Stimulated activated CD8-positive, alpha-beta memory T cell treated with anti-CD3 and anti-CD28 coated beads, Interleukin-2, amount 100 ng/mL, for 48 hours (primary cell): ENCODE measurements at places on chromosomes 5 and 9.

GRCh38 chr9:90365666-90366065 is 277.0 kb downstream of the DIRAS2 start:
- DNase-seq = no peak

DNA sequence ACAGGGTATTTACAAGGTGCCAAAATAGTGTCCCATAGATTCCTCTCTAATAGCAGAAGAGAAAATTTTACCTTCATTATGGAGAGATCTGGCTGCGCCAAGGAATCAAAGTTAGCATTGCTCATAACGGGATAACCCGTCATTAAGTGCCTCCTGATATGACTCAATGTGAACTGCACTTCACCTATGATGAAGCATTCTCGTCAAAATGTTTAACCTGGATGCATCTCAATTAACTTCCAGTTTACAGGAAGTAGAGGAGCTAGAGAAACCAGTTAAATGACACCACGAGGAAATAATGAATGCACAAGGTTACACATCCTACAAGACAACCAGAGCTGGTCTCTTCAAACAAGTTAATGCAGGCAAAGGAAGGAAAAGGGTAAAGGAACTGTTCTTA is 17.2 kb downstream of the FBXW11 start:
- no peak for DNase-seq

DNA sequence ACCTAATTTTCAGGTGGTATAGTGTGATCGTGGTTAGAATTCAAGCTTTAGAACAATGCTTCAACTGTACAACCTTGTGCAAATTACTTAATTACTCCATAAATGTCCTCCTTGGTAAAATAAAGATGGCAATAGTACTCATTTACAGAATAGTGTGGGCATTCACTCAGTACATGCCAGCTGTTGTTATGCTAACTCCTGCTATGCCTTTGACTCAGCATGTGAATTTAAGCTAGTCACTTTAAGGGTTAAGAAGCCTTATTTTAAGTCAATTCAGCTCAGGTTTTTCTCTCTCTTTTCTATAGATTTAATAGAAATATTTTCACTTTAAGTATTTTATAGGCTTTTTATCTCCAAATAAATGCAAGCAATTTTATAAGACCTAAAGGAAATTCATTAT is 335.6 kb upstream of the ITGA1 start:
- no peak for DNase-seq

DNA sequence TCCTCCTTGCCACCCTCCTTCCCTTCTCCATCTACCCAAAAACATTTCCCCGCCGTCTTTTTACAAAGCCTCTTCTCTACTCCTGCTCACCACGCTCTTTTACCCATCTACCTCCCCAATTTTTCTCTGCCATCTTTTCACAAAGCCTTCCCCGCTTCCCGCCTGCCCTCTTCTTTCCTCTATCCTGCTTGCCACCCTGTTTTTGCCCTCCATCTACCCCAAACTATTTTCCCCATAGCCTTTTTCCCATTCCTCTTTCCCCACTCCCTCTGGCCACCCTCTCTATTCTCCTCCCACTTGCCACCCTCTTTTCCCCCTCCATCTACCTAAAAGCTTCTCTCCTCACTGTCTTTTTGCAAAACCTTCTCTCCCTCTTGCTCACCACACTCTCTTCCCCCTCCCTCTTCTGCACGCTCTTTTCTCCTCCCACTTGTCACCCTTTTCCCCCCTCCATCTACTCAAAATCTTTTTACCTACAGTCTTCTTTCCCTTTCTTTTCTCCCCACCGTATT is 19.4 kb upstream of the TRIM52 start:
- DNase-seq = no peak

DNA sequence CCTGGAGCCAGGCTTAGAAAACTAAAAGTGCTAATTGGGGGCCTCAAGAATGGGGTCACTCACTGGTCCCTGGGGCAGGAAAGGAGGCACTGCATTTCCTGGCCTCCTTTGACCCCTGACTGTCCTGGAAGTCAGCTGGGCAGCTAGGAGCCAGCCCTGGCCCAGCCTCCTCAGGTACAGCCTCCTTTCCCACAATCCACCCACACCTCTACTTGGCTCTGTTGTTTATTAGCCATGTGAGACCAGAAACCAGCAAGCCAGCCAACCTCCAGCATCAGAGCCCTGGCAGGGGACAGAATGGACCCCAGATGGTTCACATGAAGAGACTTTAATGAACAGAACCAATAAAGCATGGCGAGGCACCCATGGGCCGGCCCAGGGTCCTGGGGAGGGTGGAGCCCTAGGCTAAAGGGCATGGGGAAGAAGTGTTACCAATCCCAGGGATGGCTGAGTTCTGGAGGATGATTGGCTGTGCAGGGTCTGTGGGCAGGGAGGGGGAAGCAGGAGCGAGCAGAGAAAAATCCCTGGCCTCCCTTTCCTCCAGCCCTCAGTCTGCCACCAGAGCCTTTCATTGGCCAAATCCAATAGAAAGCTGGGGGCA is 55.3 kb upstream of the ANGPTL2 start:
- DNase-seq = no peak

DNA sequence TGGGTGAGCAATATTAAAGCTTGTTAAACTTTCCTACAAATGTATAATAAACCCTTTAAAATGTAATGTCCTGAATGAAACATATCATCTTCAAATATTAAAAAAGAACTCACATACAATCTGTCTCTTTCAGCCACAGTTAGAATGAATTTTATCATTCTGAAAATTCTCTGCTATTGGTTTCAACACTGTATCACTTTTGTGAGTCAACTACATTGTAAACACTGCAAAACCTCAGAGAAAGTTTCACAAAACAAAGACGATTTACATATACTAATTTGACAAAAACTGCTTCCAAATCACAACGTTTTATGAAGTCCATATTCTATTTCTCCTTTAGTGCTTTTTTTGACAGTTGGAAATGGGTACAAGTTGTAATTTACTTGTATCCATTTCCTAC is 1032.0 kb upstream of the DMAC1 start:
- DNase-seq = no peak

DNA sequence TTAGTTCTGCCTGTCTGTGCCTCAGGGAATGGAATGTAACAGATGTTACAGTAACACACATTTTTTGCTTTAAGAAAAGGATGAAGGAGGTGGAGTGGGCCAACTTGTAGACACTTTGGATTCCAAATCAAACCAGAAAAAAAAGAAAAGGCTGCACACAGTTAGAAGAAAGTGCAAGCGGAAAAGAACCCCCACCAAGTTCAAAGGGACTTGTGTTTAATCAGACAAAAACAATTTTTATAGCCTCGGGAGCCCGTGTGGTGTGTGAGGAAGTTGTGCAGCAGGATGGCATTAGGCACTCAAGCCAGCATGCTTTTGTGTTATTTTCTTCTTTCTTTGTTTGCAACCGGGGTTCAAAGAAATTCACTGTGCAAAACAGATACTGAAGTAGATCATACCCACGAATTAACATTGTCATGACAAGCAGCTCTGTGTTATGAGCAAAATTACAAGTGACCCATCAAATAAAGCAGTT is 189.5 kb downstream of the SEMA5A start:
- DNase-seq = no peak

- no peak for DNase-seq
Observed at GRCh38 chr5:54889826-54890225, 95.6 kb downstream of the ESM1 start.

- DNase-seq = no peak
Observed at GRCh38 chr9:112020680-112021596, 124.3 kb downstream of the UGCG start.

DNA sequence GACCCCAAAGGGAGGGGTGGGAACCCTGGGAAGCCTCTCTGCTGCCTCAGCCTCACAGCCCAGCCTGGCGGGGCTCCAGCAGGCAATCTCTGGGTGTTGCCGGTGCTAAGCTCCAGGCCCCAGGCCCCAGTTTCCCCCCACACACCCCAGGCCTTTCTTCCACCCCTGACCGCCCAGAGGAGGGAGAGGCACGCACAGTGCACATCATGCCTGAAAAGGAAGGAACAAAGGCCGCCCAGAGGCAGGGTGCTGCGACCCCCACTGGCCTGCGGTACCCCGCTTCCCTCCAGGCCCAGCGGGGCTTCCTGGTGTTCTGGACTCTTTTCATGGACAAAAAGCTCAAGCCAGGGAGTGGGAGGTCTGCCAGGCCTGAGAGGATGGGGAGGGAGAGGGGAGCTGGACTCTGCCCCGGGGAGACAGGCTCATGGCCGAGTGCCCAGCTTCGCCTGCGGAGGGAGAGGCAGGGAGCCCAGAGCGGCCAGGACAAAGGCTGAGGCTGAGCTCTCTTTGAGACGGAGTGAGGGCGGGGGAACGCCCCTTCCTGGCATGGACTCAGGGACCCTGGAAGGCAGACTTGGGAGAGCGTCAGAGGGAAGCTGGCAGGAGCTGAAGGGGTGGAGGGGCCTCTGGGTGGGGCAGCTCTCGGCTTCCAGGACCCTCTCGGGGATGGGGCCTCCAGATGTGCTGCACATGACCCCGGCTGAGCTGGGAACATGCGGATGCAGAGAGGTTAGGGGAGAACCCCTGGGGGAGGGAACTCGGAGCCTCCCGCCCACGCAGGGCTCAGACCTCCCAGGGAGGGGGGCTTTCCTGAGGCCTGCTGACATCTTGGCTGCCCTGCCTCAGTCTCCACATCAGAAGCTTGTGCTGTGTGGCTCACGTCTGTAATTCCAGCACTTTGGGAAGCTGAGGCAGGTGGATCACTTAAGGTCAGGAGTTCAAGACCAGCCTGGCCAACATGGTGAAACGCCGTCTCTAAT is 1.8 kb upstream of the ENTPD2 start:
- no peak for DNase-seq

GRCh38 chr5:179243333-179243732 is 101.9 kb downstream of the ADAMTS2 start:
- DNase-seq = no peak

DNA sequence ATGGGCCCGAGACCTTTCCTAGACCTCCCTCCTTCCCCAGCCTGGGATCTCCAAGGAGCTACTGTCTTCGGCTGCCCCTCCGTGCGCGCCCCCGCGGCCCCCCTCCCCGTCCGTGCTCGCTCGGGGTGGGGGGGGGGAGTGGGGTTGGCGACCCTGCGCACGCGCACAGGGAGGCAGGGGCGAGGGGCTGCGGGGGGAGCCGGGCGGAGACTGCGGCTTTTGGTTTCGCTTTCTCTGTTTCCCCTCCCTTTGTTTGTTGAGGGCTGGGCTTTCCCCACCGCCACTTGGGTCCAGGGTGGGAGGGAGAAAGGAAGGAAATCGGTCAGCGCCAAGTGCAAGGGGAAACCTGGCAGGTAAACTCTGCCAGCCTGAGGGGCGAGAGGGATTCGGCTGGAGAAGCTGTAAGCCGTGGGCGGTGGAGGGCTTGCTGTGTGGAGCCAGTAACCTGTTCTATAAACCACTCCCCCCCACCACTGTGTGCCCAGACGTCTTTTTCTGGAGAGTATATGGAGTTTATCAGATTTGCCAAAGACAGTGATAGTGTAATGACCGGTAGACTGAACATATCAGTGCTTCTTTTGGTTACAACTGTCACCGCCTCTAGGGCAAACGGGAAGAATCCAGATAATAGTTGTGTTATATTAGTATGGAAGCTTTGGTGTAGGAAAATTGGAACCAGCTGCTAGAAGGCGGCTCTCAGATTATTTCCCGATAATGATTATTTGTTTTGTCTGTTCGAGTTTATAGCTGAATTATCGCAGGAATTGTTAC is 684 bp downstream of the DNAJA1 start:
- DNase-seq = peak; percentile 68

DNA sequence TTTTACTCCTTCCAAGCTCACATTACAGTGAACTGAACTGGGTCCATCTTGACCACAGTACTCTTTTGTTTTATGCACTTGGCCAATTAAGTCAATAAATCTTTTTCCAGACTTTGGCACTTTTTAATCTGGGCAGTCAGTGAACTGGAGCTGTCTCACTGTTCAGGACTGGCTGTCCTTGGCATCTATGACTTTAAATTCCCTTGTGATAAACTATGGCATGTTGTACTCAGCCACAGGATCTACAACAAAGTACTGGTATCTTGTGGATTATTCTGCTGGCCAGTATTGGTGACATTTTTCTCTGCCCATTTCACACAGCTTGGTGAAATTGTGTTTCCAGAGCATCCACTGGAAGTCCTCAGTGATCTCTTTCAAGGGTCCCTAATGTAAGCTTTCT is 1144.8 kb upstream of the SEMA6A start:
- DNase-seq = no peak

GRCh38 chr9:22829236-22829635 is 382.6 kb downstream of the DMRTA1 start:
- DNase-seq = no peak

DNA sequence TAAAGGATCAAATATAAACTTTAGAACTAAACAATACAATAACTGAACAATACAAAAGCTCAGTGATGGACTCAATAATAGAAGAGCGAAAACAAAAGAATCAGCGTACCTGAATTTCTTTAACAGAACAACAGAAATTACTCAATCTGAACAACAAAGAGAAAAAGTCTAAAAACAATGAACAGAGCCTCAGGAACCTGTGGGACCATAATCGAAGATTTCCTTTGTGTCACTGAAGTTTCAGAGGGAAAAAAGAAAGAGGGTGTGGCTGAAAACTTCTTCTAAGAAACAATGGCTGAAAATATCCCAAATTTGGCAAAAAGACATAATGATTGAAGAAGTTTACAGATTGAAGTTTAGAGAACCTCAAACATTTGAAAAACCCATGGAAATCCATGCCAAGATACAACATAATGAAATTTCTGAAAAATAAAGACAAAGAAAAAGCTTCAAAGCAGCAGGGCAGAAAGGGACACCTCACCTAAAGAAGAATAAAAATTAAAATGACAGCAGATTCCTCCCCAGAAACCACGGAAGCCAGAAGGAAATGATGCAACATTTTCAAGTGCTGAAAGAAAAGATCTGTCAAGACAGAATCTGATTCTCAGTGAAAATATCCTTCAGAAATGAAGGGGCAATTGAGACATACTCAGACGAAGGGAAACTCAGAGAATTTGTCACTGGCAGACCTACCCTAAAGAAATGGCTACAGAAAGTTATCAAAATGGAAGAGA is 288.8 kb downstream of the ARL15 start:
- DNase-seq = no peak

DNA sequence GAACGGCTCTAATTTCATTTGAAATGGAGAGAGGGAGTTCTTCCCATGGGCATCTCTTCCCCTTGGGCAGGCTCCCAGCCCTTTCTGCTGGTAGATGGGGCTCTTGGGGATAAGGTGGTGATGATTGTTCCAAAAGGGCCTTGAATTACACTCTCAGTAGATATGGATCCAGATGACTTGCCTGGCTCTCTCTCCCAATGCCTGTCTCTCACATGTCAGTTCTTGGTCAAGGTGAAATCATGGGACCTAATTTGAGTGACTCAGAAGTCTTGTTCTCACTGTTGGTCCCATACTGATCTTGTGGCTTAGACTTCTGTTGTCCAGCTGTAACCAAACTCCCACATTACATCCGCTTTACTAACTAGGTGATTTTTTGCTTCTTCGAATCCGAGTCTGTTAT is 317.0 kb upstream of the RFX3 start:
- DNase-seq = no peak

DNA sequence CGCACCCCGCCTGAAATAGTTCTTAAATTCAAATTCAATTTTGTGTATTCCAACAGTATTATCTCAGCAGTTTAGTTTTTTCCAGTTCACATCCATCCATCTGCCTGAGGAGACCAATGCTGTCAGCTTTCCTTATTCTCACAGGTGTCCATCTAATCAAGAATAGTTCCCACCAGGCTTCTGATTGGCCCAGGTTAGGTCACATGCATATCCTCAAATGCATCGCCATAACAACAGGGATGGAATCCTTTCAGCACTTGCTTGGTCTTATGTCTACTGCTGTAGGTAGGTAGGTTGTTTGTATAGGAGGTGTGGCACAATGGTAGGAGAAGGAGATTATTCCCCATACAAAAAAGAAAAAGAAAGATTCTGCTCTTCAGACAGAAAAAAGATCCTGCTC is 91.2 kb downstream of the UBE2R2 start:
- DNase-seq = no peak
